ENCODE measurements at places on chromosomes 7 and 10. TPM values are rescaled to one million over a fixed set of nuclear protein-coding genes. Genes with fewer than 3 reads are reported as not detected.

GRCh38 chr10:78473006-78473405 lies 439.3 kb downstream of the RPS24 start:
- no peak for DNase-seq

GRCh38 chr10:105643660-105644059 lies 1002.6 kb downstream of the SORCS3 start:
- DNase-seq = no peak

GRCh38 chr10:49139846-49140195 lies 6.0 kb upstream of the FAM170B start:
- DNase-seq = no peak

GRCh38 chr7:82039621-82040020 lies 269.8 kb upstream of the HGF start:
- no peak for DNase-seq

DNA sequence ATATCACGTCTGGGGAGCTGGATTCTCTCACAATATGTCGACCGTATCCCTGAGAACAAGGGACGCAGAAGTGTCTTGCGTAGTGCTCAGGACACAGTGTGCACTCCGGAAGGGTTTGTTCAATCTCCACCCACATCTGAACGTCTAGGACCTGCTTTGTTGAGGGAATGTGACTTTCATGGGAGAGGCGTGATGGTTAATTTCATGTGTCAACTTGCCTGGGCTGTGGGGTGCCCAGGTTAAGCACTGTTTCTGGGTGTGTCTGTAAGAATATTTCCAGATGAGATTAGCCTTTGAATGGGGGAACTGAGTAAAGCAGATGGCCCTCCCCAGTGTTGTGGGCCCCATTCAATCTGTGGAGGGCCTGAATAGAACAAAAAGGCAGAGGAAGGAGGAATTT lies 80.4 kb upstream of the SFMBT2 start:
- no peak for DNase-seq

- no peak for DNase-seq
Observed at GRCh38 chr10:70354556-70354955, 27.9 kb downstream of the LRRC20 start.

GRCh38 chr7:112510001-112510742 lies 29.4 kb downstream of the LSMEM1 start:
- no peak for DNase-seq

DNA sequence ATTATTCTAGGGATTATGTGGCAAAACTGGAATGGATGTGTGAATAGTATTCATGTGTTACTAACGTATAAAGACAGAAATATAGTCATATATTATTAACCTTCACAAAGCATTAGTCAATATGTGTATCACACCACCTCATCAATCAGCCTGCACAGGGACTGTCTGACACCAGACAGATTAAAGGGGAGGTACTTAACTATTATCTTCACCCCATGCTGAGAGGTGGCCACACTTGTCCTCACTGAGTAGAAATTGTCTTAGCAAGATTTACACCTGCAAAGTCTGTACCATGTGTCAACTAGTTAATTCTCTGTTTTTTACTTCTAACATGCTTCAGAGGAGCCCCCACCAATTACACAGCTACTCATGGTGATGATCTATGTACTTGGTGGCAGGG lies 146.3 kb upstream of the LRGUK start:
- DNase-seq = no peak

Gene PNLIPRP3
- total RNA-seq = not detected

Gene SCIN
- total RNA-seq = 20.2 TPM

Gene LRRC4
- 1.3 TPM for total RNA-seq

All from ureter (tissue), 1 donor.